ENCODE measurements at places on chromosomes 7 and 10.

DNA sequence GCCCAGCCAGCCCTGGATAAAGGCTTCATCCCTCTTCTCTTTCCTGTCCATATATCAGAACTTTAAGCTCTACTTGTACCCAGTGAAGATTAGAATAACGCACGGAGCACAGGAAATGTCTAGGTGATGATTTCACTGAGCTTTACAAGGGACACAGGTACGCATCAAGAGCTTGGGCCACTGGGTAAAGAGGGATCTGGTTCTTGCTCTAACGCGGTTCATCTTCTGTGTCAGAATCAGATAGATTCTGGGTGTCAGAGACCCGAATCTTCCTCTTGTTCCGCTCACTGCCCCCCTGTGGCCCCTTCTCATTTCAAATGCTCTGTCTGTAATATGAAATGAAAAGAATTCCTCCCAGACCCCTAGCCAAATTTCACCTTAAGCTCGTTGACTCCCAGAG, 24.7 kb downstream of the IL2RA start:
- no peak for DNase-seq

GRCh38 chr7:138657854-138658386, 43.2 kb downstream of the SVOPL start:
- no peak for DNase-seq

DNA sequence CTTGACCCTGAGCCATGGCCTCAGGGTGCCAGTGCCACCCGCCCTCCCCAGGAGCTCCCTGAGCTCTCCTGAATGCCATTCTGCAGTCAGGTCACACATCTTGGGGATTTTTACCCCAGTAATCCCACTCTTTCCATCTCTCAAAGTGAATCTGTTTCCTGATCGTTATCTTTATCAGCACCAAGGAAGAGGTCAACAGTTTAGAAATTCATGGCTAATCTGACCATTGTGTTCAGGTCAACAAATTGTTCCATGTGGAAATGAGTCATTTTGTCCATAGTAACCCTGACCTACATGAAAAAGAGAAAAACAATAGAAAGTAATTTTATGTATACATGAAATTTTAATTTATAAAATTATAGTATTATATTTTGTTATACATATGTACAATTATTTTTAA, 28.8 kb upstream of the ZNF488 start:
- no peak for DNase-seq

DNA sequence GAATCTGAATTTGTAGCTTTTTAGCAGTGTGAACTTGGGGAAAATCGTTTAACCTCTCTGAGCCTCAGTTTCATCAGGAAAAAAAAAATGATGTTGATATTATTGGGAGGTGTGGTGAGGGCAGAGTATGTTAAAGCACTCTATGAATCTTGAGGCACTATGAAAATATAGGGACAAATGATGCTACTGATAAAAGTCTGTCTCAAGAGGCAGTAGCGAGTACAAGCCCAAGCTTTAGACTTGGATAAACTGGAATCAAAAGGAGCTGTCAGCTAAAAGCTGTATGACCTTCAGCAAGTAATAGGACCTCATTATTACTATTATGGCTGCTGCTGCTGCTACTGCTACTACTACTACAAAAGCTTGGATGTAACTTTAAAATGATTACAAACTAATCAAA, 8.4 kb downstream of the ZNF277 start:
- DNase-seq: no peak

DNA sequence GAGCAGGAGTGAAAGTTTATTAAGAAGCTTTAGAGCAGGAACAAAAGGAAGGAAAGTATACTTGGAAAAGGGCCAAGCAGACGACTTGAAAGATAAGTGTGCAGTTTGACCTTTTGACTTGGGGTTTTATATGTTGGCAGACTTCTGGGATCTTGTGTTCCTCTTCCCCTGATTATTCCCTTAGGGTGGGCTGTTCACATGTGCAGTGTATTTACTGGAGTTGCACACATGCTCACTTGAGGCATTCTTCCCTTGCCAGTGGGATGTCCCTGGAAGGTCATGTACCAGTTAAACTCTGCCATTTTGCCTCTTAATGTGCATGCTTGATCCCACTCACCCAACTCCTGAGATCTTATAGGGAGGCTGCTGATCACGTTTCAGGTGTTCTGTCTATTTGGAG, 23.4 kb upstream of the ARHGAP12 start:
- DNase-seq: no peak

GRCh38 chr7:25444991-25445390, 216.7 kb upstream of the NPVF start:
- DNase-seq: no peak

- DNase-seq: no peak
These were observed 510.2 kb downstream of the RPS24 start for GRCh38 chr10:78543749-78544362.

- no peak for DNase-seq
These were observed 260.9 kb upstream of the BMPER start for GRCh38 chr7:33644489-33644888.

DNA sequence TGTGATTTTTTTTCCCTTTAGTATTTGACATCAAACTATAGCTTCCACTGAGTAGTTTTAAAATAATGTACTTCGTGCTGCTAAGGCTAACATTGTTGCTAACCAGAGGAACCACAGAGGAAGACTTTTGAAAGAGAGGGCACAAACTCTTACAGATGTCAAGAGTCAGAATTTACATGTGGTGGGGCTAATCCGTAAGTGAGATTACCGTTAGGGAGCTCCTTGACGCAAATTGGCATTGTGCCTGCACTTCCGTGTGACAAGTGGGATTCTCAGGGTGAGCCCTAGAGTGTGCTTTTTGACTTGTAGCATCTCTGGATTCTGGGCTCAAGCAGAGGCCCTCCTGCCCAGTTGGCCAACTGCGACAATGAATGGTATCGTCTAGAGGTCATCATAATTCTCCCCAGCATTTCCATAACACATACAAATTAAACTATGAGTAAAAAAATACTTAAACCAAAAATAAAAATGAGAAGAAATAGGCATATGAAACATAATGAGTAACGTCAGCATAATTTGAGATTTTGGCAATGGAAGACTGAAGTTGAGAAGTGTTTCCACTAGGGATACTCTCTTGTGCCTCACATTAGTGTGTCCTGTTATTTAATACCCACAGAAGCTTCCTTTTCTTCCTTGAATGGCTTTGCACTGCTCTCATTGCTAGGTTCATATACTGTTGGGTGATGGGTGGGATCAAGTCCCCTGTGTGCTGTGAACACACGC, 164.0 kb downstream of the SDK1 start:
- no peak for DNase-seq

GRCh38 chr10:36721871-36722270, 403.5 kb upstream of the ANKRD30A start:
- no peak for DNase-seq

DNA sequence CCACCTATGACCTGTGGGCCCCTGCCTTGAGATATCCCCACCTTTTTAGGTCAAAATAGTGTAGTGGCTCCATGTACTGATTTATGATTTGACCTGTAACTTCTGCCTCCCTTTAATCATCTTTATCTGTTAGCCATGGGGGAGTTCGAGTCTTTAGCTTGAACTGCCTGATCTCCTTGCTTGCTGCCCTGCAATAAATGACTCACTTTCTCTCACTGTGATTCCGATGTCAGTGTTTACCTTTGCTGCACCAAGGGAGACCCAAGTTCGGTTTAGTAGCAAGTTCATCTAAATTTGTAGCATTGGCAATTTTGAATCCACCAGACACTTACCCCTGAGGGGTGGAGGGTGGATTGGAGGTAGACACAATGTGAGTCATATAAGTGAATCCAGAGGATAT, 814.6 kb upstream of the AUTS2 start:
- DNase-seq: no peak

All from T-helper 22 cell (primary cell).